ENCODE measurements at places on chromosomes 3 and 15.

DNA sequence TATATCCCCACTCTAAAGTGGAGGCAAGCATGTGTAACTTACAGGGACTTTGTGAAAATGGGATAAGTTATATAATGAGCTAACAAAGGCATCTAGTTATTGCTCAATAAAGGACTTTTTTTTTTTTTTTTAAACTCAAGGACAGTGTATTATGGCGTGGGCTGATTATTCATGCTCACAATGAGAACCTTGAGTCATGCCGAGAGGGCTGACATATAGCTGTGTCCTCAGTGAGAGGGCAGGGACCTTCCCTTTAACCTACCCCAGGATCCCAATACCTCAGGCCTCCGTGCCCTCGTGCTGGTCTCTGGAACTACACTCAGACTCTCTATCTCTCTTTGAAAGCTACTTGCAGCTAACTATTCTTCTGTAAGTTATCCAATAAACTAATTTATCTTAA, 319.9 kb upstream of the ICE2 start:
- DNase-seq = peak; percentile 73

GRCh38 chr3:188905547-188905946, 266.2 kb upstream of the TPRG1 start:
- no peak for DNase-seq

DNA sequence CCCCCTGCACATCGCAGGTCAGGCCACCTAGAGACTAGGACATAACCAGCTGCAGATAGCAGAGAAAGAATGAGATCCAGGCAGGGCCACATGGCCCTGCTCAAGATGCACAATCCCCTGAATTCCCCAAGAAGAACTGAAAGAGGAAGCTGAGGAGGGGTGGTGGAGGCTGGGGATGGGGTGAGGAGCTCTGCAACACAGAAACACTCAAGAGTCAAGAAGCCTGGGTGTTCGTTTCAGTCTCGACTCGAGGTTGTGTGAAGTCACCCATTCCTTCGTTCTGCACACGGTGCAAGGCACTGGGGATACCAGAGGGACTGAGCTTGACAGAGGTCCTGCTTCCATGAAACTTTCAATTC, 62.0 kb downstream of the TLE3 start:
- DNase-seq = no peak

DNA sequence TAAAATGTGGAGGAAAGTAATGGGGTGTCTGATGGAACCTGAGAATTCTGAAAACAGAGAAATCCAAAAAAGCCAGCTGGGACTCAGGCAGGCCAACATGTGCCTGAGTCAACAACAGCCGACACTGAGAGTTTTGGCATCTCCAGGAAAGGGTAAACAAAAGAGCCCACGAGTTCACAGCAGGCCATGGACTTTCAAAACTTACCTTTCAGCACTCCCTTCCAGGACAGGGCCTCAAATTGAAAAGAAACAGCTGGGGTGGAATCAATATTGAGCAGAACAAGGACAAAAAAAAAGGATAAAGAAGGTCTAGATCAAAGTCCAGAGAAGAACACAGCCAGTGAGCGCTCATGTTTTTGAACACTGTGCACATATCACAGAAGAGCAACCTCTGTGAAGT, 735.4 kb upstream of the GRM7 start:
- DNase-seq = no peak

GRCh38 chr3:152718810-152719209, 116.1 kb upstream of the P2RY1 start:
- peak; percentile 4 for DNase-seq

All from cardiac fibroblast (primary cell).